ENCODE measurements at places on chromosomes 16 and 17. TPM values are rescaled to one million over a fixed set of nuclear protein-coding genes. Genes with fewer than 3 reads are reported as not detected.

SLC5A11 gene
- total RNA-seq: not detected

STH gene
- total RNA-seq: not detected

HASPIN gene
- total RNA-seq: 2.4 TPM

NT5C gene
- 23.7 TPM for total RNA-seq

CACNG5 gene
- not detected for total RNA-seq

DLX4 gene
- not detected for total RNA-seq

CHRNE gene
- 0.43 TPM for total RNA-seq

UNK gene
- total RNA-seq: 14.9 TPM

EVI2A gene
- total RNA-seq: 1.1 TPM

MT1M gene
- not detected for total RNA-seq

ERN2 gene
- total RNA-seq: not detected

KRT9 gene
- 0.09 TPM for total RNA-seq

All from astrocyte (in vitro differentiated cells and primary cell).